ENCODE measurements at places on chromosomes 12 and 14. TPM values are rescaled to one million over a fixed set of nuclear protein-coding genes. Genes with fewer than 3 reads are reported as not detected.
A peak's percentile ranks its signal among the peaks of the same experiment; 100 is the strongest.

GRCh38 chr14:67856827-67857226 lies 37.2 kb downstream of the RAD51B start:
- DNase-seq, result peak; percentile 24
- H3K27me3 ChIP-seq, result no peaks in the 10 kb centered on the region
- H3K4me1 ChIP-seq, result no peaks in the 10 kb centered on the region
- H3K36me3 ChIP-seq, result no peaks in the 10 kb centered on the region

GRCh38 chr14:67377916-67378315 lies 17.8 kb downstream of the EIF2S1 start:
- H3K36me3 ChIP-seq, result peaks cover 37% of the 10 kb centered on the region
- H3K27ac ChIP-seq, result no peak overlapping the region
- no peak overlapping the region for H3K4me3 ChIP-seq
- no peaks in the 10 kb centered on the region for H3K27me3 ChIP-seq

Gene NTF3
- total RNA-seq, result 12.2 TPM

Gene CLEC4C
- not detected for total RNA-seq

DNA sequence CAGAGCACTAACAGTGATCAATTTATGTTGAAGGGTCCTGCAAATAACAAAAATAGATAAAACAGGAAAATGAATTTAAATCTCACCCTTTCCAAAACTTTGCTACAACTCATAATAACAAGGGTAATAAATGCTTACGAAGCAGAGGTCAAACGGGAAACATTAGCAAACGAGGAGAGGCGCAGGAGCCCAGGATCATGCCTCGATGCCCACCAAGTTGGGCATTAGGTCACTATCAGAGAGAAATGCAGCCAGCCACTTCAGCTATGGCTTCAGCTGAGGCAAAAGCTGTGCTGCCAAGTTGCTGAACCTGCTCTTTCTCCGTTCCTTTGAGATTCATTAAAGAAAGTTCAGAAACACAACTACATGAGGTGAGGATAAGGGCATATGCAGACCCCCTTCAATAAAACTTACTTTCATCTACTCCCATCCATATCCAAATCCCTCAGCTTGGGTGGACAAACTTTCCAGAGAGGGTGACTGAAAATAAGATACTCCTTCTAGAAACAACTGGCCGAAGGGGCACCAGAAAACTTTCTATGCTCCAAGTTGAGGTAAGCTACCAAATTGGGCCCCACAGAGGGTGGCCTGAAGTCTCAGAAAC lies 7.9 kb downstream of the NKX2-1 start:
- DNase-seq, result no peak
- no peaks in the 10 kb centered on the region for H3K36me3 ChIP-seq
- H3K27ac ChIP-seq, result no peak overlapping the region
- peaks cover 86% of the 10 kb centered on the region for H3K27me3 ChIP-seq
- no peaks in the 10 kb centered on the region for H3K4me1 ChIP-seq
- H3K4me3 ChIP-seq, result no peak overlapping the region

DNA sequence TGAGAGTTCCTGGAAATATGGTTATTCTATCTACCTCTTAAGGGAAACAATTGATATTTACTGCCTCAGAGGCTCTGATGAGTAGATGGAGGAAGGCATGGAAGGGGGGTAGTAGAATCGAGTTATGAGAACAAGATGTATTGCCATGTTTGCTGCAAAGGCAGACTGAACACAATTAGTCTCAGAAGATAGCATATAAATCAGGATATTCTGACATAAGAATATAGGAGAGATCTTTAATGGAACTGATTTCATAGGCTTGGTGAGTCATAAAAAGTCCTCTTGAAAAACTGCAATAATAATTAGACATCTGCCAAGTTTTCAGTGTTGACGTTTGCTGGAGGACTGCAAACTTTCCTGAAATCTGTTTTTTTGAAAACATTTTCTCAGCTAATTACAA lies 636.1 kb downstream of the TMTC2 start:
- no peaks in the 10 kb centered on the region for H3K27me3 ChIP-seq
- H3K4me3 ChIP-seq, result no peak overlapping the region
- no peak overlapping the region for H3K27ac ChIP-seq
- DNase-seq, result no peak

DNA sequence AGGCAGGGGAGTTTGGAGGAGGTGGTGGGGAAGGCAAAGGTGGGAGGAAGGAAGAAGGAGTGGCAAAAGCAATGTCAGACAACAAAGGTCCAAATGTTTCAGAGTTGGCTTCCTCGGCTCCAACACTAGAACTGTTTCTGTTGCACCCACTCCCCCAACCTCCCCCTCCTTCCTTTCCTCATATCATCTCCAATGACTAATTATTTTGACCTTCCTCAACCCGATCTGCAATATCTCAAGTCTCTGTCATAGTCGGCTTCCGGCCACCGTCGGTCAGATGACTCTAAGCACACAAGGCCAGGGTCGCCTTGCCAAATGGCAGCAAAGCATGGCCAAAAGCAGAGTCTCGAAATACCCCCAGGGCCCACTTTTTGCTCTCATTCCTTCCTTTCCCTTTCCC lies 637.0 kb upstream of the TBX3 start:
- no peaks in the 10 kb centered on the region for H3K27me3 ChIP-seq
- no peaks in the 10 kb centered on the region for H3K4me1 ChIP-seq
- no peak overlapping the region for H3K27ac ChIP-seq
- no peak overlapping the region for H3K4me3 ChIP-seq
- DNase-seq, result no peak

DNA sequence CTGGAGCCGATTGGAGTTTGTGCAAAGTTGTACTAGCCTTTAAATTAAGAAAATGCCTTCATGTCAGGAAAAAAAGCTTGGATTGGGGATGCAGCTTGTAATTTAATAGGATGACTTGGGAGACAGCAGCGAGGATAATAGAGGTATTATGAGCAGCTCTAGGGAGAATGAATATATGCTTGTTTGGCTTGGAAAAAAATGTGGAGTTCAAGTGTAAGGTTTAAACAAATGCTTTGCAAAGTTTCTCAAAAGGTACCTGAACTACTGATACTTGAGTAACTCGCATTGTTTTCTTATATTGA lies 65.3 kb upstream of the RASSF3 start:
- no peak for DNase-seq
- H3K4me3 ChIP-seq, result no peak overlapping the region
- peaks cover 5% of the 10 kb centered on the region for H3K4me1 ChIP-seq
- H3K36me3 ChIP-seq, result no peaks in the 10 kb centered on the region
- H3K27me3 ChIP-seq, result no peaks in the 10 kb centered on the region

- no peaks in the 10 kb centered on the region for H3K36me3 ChIP-seq
- no peaks in the 10 kb centered on the region for H3K4me1 ChIP-seq
- no peaks in the 10 kb centered on the region for H3K27me3 ChIP-seq
- no peak for DNase-seq
These were observed 18.7 kb downstream of the SOS2 start for GRCh38 chr14:50212726-50213125.

GRCh38 chr12:18439541-18439940 lies 178.2 kb downstream of the PIK3C2G start:
- H3K4me3 ChIP-seq, result no peak overlapping the region
- H3K27me3 ChIP-seq, result no peaks in the 10 kb centered on the region
- peak; percentile 91 for DNase-seq
- H3K36me3 ChIP-seq, result no peaks in the 10 kb centered on the region
- no peak overlapping the region for H3K27ac ChIP-seq
- no peaks in the 10 kb centered on the region for H3K4me1 ChIP-seq

DNA sequence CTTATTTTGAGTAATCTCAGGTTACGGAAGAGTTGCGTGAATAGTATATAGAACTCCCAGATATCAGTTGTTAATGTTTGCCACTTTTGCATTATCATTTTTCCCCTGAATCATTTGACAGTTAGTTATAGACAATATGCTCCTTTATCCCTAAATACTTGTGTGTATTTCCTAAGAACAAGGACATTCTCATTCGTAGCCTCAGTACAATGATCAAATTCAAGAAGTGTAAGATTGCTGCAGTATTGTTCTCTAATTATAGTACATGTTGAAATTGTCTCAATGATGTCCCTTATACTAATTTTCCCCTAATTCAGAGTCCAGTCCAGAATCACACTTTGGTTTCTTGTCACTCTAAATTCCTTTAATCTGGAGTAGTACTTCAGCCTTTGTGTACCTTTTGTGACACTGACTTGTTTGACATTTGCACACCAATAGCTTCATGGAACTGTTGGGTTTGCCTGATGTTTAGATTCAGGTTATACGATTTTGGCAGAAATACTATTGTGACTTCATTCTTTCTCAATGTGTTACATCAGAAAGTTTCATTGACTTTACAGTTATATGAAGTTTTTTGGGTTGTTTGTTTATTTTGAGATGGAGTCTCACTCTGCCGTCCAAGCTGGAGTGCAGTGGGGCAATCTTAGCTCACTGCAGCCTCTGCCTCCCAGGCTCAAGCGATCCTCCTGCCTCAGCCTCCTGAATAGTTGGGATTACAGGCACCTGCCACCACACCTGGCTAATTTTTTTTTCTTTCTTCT lies 13.1 kb downstream of the DYNC1H1 start:
- no peaks in the 10 kb centered on the region for H3K27me3 ChIP-seq
- no peak overlapping the region for H3K27ac ChIP-seq
- DNase-seq, result peak; percentile 75
- peaks cover 10% of the 10 kb centered on the region for H3K4me1 ChIP-seq

DNA sequence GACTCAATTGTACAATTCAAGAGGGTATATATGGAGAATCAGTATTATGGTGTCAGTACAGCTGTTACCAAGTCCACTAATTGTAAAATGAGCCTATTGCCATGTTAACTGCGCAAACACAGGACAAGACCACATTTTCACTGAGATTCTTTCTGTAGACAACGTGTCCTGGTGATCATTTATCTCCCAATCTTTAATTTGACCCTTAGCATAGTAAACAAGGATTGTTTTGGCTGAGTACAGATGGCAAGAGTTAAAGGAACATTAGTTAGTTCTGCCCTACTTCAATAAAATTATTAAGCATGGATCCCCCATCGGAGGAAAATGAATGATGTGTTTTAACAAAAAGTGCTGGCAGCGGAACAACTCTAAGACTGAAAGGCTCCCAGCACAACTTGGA lies 36.1 kb downstream of the SLC15A5 start:
- H3K27ac ChIP-seq, result no peak overlapping the region
- H3K27me3 ChIP-seq, result no peaks in the 10 kb centered on the region
- H3K4me3 ChIP-seq, result no peak overlapping the region
- no peak for DNase-seq
- H3K4me1 ChIP-seq, result no peaks in the 10 kb centered on the region

Gene TRIM9
- under 0.01 TPM for total RNA-seq

Gene RNASE1
- not detected for total RNA-seq

Gene FOXN4
- total RNA-seq, result not detected

Gene ESR2
- total RNA-seq, result under 0.01 TPM

Gene NUP107
- 54.4 TPM for total RNA-seq

DNA sequence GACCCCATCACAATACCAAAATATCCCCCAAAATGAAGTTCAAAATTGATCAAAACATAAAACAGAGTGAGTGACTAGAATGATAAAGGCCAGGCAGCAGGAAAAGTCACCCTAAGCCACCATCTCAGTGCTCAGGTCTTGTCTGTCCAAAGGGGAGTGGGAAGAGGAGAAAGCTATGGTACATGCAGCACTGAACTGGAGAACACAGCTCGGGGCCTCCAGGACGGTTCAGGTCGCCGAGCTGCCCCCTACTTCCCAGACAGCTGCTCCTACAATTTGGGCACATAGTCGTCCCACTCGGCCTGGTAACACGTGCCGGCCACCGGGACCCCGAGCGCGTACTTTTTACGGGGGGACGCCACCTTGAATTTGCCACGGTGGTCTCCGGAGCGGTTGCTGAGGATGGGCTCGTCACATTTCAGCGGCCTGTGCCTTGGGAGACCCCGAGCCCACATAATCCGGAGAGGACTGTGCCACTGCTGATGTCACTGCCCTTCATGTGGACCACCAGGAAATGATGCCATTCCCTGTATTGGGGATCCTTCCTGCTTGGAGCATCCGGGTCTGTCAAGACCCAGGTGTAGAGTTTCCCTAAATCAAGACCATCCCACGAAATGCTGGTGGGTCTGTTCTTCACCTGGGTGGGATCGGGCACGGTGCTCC lies 31.6 kb downstream of the AK7 start:
- H3K4me1 ChIP-seq, result peaks cover 2% of the 10 kb centered on the region
- DNase-seq, result no peak
- H3K4me3 ChIP-seq, result peak overlapping the region; percentile 33
- no peaks in the 10 kb centered on the region for H3K36me3 ChIP-seq

- no peak for DNase-seq
- no peaks in the 10 kb centered on the region for H3K36me3 ChIP-seq
- H3K4me3 ChIP-seq, result no peak overlapping the region
- no peak overlapping the region for H3K27ac ChIP-seq
These were observed 159.1 kb downstream of the RPS29 start for GRCh38 chr14:49427117-49427516.

DNA sequence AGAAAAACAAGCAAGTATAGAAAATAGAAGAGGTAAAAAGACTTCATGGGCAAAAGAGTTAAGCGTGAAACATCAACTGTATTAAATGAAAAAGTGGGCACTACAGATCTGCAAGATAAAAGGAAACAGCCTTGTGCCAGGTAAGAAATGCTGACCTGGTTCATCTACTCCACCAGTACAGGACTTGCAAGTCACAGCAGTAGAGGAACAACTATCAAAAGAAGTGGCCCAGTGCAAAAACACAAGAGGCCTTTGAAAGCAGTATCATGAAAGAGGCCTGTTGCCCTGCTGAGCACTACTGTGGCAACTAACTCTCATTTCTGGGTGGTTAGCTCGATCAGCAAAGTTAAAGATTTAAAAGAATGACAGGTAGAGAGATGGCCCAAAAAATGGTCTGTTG lies 10.5 kb downstream of the DHRS7 start:
- DNase-seq, result no peak
- H3K27me3 ChIP-seq, result no peaks in the 10 kb centered on the region
- peaks cover 13% of the 10 kb centered on the region for H3K36me3 ChIP-seq
- H3K4me3 ChIP-seq, result no peak overlapping the region
- no peak overlapping the region for H3K27ac ChIP-seq
- H3K4me1 ChIP-seq, result peaks cover 5% of the 10 kb centered on the region

GRCh38 chr12:41304526-41304925 lies 116.4 kb downstream of the PDZRN4 start:
- no peaks in the 10 kb centered on the region for H3K27me3 ChIP-seq
- H3K36me3 ChIP-seq, result no peaks in the 10 kb centered on the region
- no peak overlapping the region for H3K27ac ChIP-seq
- H3K4me3 ChIP-seq, result no peak overlapping the region

Gene KRT78
- not detected for total RNA-seq

GRCh38 chr14:57078054-57078453 lies 190.7 kb downstream of the EXOC5 start:
- no peaks in the 10 kb centered on the region for H3K27me3 ChIP-seq
- no peak overlapping the region for H3K27ac ChIP-seq
- H3K4me1 ChIP-seq, result no peaks in the 10 kb centered on the region
- no peak overlapping the region for H3K4me3 ChIP-seq
- no peak for DNase-seq
